Stimulated activated CD4-positive, alpha-beta T cell treated with anti-CD3 and anti-CD28 coated beads, Interleukin-1b, Interleukin-23, amount 100 ng/mL, for 1 hour (primary cell): ENCODE measurements at places on chromosomes 7 and 10.

- no peak for DNase-seq
These were observed 7.2 kb downstream of the ALKBH4 start for GRCh38 chr7:102457352-102457924.

- no peak for DNase-seq
These were observed 7.0 kb downstream of the GPER1 start for GRCh38 chr7:1094870-1095269.

DNA sequence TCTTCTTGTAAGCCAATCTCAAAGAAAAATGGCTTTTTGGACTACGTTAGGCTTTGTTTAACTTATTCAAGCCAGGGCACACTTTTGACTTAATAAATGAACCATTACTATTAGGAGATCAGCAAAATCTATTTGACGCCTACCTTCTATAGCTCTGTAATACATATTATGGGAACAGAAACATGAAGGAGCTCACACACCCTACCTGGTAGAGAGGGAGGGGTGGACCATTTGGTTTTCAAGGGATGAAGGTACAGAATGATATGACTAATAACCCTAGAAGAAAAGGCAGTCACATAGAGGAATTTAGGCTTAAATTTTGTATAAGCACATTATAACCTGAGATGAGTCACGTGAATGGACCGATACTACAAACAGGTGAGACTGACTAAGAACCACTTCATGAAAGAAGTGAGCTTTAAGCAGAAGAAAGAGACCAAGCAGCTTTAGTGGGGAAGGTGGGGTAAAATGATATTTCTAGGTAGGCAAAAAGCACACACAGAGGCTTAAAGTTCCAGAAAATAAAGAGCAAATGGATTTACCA, 106.8 kb upstream of the CTTNBP2 start:
- DNase-seq: no peak

DNA sequence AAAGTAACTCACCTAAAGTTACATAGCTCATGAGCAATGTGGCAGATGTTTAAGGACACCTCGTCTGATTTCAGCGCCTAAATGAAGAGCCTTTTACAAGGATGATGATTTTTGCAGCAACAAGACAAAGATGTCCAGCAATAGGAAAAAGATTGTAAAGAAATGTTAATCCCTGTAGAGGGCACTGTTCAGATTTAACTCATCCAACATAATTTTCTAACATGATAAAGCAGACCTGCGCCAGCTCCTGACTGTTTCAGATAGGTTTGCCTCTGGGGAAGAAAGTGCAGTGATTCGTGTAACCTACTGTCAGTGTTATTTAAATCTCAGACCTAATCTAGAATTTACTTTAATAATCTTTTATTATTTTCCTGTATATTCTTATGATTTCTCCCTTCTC, 595.2 kb downstream of the AUTS2 start:
- DNase-seq: no peak

GRCh38 chr10:7075110-7075509, 335.7 kb downstream of the SFMBT2 start:
- DNase-seq: no peak

DNA sequence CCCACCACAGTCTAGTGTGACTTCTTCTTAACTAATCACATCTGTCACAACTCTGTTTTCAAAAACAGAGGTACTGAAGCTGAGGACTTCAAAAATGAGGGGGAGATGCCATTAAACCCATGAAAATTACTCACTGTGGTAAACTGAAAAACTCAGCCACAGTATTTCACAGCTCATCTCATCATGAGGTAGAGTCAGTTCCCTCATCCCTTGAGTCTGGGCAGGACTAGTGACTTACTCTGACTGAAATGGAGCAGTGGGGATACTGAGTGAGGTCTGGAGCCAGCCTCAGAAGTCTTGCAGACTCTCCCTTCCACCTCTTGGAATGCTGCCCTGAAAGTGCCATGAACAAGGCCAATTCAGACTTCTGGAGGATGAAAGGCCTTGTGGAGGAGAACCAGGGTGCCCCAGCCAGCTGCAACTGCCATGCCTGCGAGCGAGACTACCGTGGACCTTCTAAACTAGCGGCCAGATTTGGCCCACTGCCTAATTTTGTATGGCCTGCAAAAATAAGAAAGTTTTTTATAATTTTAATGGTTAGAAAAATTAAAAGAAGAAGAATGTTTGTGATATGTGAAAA, 24.7 kb upstream of the ANKRD1 start:
- no peak for DNase-seq

GRCh38 chr10:103697787-103698186, 157.6 kb downstream of the SH3PXD2A start:
- DNase-seq: no peak
